ENCODE measurements at places on chromosomes 5 and 9.

DNA sequence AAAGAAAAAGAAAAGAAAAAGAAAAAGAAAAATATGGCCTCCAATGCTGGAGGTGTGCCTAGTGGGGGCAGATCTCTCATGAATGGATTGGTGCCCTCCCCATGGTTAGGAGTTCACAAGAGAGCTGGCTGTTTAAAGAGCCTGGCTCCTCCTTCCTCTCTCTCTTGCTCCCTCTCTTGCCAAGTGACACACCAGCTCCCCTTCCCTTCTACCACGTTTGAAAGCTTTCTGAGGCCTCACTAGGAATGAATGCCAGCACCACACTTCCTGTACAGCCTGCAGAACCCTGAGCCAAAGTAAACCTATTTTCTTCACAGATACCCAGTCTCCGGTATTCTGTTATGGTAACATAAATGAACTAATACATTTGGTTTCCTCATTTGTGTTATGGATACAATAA lies 14.4 kb upstream of the GALNT10 start:
- no peak for DNase-seq

DNA sequence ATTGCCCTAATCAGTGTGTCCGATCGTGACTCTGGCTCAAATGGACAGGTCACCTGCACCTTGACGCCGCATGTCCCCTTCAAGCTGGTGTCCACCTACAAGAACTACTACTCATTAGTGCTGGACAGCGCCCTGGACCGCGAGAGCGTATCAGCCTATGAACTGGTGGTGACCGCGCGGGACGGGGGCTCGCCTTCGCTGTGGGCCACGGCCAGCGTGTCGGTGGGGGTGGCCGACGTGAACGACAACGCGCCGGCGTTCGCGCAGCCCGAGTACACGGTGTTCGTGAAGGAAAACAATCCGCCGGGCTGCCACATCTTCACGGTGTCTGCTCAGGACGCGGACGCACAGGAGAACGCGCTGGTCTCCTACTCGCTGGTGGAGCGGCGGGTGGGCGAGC lies 1.4 kb downstream of the PCDHA13 start:
- DNase-seq, result no peak

DNA sequence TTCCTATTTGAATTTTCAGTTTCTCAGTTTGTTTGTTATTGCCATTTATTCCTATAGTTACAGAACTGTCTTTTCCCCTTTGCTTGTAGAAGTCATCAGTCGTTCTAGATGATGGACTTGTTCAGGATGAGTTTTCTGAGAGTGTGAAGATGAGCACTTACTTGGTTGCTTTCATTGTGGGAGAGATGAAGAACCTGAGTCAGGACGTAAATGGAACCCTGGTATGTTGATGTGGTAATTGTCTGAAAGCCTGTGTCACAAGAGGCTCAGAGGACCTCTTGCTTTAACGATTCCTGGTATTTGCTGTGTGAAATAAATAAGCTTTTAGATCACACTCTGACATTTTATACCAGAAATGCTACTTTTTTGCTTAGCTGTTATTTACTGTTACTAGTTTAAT lies 50.6 kb downstream of the LNPEP start:
- DNase-seq, result no peak

- no peak for DNase-seq
These were observed 209.5 kb downstream of the CD180 start for GRCh38 chr5:66987126-66987525.

GRCh38 chr9:124797343-124798103 lies 20.6 kb downstream of the OLFML2A start:
- no peak for DNase-seq

DNA sequence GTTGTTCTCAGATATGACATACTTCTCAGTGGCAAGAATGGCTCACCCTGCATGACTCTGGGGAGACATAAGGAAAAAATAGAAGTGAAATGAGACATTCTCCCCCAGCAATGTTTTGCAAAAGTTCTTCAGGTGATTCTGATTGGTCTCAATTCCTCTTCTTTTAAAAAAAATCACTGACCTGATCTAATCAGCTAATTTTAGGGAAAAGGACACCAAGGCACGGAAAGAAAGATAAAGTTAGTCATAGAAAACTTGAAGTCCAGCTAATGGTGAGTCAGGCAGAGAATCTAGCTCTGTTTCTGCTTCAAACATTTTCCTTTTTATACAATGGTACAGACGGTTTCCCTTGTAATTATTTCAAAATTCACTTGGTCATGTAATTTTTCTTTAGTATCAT lies 1018.9 kb upstream of the ARRDC3 start:
- DNase-seq, result no peak

DNA sequence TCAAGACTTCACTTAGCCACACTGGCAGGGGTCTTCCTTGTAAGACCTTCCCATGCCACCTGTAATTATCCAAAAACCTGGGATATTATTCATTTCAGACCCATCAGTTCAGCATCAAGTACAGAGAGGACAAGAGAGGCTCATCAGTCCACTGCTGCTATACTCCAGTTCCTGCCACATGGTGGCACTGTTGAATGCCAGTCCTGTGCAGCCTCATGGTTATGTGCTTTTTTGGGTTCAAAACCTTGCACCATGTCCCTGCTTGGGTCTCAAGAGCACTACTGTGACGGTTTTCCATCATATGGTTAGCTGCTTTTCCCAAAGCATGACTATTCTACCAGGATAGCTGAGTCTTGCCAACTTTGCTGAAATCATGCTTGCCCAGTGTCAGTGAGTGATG lies 8.5 kb downstream of the PTGS1 start:
- no peak for DNase-seq

DNA sequence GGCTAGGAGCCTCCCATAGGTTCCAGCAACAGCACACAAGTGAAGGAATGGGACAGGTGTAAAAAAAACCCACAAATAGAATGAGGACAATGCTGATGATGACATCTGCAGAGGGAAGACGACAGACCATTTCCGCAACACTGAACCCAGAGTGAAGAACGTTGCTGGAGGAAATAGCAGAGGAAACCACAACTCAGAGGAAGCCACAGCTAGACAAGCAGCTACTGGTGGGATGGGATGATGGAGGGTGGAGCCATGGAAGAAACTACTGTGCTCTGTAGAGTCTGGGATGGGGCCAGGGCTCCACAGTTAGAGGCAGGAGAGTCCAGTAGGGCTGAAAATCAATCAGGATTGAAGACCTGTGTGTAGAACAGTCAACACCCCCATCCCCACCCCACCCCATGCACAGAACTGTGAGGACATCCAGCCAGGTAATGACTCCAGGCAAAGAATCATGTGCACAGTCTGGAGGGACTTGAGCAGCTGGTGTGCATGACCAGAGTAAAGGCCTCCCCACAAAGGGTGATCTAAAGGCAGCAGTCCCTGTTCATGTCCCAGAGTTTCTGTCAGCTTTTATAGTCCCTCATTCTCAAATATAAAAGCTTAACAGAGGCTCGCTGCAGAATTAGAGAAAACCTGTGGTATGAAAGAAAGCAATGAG lies 65.2 kb upstream of the SPIN1 start:
- DNase-seq, result no peak

DNA sequence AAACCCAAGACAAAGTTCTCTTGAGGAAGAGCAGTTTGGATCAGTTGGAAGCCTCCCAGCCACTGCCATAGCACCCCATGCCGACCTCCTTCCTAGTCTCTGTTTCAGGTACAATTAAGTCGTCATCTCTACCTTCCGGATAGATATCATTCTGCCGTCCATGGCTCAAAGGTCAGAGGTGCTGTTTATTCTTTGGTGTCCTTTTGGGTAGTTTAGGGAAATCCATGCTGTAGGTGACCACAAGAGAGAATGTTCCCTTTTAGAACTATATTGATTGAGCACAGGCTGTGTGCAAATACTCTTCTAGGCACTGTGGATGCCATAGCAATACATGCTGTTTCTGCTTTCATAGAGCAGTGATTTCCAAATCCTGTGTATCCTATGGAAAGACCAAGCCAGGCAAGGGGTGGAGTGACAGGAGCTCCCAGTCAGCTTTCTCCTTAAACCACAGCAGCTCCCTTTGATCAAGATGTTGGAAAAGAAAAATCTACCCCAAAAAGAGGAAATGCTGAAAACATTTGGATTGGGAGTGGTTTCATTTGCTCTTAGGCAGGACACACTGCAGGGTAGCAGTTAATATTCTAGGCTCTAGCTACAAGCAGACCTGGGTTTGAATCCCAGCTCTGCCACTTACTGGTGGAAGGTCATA lies 127.9 kb downstream of the PALM2AKAP2 start:
- DNase-seq, result no peak

DNA sequence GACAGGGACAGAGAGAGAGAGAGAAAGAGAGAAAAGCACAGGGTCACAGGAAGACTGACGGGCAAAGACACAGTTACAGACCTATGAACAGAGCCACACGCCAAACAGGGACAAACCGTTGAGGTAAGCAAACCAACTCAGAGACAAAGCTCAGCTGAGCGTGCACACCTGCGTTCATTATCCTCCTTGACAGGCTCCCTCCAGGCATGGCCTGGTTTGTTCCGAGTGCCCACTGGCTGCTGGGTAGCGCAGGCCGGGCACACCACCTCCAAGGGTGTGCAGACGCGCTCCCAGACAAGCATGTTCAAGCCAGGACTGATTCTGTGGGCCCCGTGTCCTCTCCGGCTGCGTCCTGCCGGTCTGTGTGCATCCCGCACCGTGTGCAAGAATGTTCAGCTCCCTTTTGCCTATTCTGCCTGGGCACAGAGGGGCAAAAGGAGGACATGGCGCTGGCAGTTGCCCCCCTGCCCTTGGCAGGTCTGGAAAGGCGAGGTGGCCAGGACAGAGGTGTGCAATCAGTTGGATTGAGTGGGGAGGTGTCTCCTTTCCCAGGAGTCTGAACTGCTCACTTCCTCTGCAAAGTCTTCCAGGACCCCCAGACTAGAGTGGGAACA lies 467 bp upstream of the SMIM32 start:
- no peak for DNase-seq

- DNase-seq, result no peak
These were observed 19.7 kb upstream of the ASTN2 start for GRCh38 chr9:117434566-117434965.

GRCh38 chr5:27216367-27216950 lies 178.1 kb upstream of the CDH9 start:
- no peak for DNase-seq

DNA sequence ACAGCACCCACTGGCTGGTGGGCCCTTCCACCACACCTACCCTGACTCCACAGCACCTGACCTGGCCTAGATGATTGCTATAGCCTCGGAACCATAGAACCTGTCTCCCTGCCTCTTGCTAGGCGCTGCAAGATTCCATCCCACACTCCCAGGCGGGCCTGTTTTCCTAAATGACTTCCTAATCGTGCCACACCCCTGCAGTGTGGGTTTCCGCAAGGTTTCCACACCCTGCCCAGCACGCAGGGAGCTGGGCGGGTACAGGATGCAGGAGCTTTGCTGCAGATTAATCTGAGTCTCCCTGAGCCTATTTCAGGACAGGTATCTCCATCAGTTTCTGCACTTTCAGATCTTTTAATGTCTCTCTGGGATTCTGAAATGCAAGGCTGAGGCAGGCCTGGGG lies 62.9 kb downstream of the SHB start:
- no peak for DNase-seq

DNA sequence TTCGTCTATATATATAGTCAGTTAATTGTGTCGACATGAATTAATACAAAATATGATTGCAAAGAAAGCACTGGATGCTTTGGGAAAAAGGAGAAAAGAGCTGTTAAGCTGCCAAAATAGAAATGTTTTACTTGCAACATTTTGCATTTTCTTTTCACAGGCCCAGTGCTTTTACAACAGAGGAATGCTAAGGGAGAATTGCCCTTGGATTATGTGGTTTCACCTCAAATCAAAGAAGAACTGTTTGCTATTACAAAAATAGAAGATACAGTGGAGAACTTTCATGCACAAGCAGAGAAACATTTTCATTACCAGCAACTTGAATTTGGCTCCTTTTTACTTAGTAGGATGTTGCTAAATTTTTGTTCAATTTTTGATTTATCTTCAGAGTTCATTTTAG lies 76.2 kb downstream of the SLF1 start:
- DNase-seq, result no peak
